ENCODE measurements at places on chromosomes 3 and 15.

GRCh38 chr3:128425142-128425845, 41.4 kb downstream of the DNAJB8 start:
- DNase-seq = no peak

DNA sequence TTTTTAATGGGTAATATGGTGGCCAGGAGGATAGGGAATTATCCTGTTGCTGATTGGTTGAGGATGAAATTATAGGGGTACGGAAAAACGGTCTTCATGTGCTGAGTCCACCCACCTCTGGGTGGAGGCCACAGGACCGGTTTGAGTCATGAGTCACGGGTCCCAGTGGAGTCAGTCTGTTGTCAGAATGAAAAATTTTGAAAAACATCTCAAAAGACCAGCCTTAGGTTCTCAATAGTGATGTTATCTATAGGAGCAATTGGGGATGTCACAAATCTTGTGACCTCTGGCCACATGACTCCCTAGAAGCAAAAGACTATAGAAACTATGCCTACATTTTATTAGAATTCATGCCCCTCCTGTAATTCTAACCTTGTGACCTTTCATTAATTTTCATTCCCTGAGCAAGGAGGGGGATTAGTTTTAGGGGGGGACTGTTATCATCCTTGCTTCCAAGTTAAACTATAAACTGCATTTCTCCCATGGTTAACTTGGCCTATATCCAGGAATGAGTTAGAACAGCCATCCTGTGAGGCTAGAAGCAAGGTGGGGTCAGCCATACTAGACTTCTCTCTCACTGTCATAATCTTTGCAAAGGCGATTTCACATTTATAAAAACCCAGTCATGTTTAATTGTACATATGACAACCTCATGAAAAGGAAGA, 101.2 kb downstream of the TCF12 start:
- DNase-seq = no peak

- peak; percentile 35 for DNase-seq
These were observed 6.2 kb upstream of the MAP1A start for GRCh38 chr15:43511012-43511885.

GRCh38 chr3:61893840-61894566, 332.6 kb downstream of the PTPRG start:
- no peak for DNase-seq

DNA sequence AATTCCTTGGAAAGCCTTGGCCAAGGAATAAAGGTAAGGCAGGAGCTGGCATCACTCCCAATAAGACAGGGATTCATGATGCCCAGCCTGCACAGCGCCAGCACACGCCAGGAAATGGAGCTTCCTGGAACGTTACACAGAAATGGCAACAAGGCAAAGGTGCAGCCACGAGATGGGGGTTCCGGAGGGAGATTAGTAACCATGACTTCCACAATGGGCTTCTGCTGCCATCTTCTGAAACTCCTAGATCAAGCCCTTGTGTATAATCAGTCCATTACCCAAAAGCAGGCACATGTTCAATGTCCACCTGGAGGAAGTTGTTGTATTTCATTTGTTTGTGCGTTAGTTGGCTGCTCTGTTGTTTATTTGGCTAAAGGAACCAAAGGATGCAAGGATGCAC, 131.2 kb upstream of the TRIM42 start:
- DNase-seq = no peak

GRCh38 chr3:195147649-195148080, 123.3 kb downstream of the XXYLT1 start:
- DNase-seq = no peak

- no peak for DNase-seq
These were observed 7.2 kb downstream of the GXYLT2 start for GRCh38 chr3:72894976-72895552.

DNA sequence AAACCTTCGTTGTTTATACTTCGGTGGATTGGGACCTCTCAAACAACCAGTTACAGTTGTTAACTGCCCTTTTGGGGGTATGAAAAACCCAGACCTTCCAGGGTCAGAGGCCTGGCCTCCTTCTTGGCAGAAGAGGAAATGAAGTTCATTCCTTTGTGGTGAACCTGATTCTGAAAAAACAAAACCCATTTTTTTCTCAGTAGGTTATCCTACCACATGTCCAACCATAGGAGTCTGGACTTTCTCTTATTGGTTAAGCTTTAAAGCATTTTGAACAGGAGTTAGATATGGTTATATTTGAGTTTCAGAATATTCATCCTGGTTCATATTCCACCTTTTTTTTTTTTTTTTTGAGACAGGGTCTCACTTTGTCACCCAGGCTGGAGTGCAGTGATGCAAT, 7.2 kb upstream of the LACTB start:
- no peak for DNase-seq

- no peak for DNase-seq
These were observed 66.7 kb upstream of the GOLGA8B start for GRCh38 chr15:34650177-34650576.

DNA sequence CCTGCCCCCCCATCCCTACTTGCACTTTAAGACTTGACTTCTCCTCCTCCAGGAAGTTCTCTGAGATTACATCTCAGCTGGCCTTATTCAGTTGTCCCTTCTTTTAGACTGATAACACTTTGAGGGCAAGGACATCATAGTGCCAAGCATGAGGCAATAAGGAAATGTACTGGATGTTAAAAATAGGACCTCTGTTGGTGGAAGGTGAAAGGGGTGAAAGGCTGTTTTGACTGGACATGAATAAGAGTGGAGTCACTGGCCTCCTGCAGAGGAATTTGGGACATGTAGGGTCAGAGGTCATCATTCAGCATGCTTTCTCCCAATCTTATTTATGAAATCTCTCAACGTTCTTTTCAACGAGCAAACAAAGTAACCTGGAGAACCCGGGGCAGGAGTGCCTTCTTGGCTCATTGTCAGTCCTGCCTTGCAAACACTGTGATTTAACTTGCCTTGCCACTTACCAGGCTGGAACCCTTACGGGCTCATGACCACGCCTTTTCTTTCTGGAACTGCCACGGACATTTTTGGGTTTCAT, 38.6 kb downstream of the TRIM71 start:
- no peak for DNase-seq

GRCh38 chr3:24166515-24166914, 221.4 kb downstream of the NR1D2 start:
- DNase-seq = no peak

- no peak for DNase-seq
These were observed 27.8 kb upstream of the AZI2 start for GRCh38 chr3:28376424-28376823.

DNA sequence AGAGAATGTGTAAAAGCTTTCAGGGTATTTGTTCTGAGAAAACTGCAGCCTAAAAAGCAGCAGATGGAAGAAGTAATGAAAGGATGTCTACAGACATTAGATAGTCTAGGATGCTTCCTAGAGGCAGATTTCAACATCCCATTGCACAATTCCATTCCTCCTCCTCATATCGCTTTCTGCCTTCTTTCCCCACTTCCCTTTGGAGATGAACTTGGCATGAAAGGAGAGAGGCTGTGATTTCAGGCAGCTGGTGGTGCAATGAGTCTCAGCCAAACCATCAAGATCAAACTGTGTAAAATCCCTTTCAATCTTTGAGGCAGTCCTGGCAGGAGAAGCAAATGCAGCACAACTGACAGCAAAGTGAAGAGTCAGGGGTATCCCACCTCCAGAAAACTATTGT, 438.7 kb upstream of the KCNMB2 start:
- no peak for DNase-seq

- DNase-seq = no peak
These were observed 72.6 kb downstream of the NPTN start for GRCh38 chr15:73560501-73561117.

DNA sequence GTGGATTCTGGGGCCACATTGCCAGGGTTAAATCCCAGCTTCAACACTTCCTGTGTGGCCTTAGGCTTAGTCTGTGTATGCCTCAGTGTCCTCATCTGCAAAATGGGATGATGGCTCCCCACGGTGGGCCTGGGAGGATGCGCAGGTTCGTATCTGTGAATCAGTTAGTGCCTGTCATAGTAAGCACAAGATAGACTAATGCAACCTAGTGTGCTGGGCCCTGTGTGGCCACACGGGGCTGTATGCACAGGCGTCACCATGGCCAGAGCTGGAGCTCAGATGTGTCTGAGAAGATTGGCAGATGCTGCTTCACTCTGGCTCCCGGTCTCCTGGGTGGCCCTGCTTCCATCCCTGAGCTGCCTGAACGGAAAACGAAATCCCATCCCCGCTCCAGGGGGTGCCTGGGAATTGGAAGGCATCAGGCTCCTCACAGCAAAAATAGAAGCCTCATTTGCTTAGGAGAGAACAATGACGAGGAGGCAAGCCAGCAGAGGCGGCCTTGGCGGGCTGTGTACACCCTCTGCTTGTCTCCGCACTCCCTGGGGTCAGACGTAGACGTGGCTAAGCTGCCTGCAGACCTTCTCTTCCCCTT, 103.6 kb downstream of the APBA2 start:
- no peak for DNase-seq

DNA sequence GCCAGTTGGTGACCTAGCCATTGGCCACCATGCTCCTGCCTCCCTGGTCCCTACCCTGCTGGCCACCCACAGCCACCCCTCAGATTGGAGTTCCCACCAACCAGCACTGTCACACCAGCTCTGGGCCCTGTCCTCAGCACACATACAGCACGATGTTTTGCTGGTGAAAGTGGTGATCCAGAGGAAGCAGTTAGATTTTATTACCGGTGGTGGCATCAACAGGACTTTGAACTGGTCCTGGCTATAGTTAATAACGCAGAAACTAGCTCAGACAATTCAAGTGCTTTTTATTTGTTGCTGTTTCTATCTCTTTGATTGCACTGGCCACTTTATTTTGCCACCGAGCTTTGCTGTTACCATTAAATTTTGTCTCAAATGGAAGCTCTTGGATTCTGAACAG, 16.4 kb upstream of the KLHL24 start:
- DNase-seq = no peak

DNA sequence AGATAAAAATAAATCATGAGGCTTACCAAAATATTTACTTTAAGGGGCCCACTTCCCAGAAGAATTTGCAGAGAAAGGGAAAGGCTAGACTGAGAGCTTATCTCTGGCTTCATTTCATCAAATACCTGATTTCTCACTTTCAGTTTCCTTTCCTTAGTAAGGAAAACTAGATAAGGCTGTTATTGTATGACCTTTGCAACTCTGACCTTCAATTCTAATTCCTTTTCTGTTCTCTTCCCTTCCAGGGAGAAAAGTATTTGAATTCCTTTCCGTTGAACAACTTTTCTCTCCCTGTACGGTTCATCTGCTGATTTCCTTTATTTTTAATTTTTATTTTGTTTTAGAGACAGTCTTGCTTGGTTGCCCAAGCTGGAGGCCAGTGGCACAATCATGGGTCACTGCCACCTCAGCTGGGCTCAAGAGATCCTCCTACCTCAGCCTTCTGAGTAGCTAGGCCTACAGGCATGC, 7.1 kb upstream of the PXK start:
- no peak for DNase-seq

DNA sequence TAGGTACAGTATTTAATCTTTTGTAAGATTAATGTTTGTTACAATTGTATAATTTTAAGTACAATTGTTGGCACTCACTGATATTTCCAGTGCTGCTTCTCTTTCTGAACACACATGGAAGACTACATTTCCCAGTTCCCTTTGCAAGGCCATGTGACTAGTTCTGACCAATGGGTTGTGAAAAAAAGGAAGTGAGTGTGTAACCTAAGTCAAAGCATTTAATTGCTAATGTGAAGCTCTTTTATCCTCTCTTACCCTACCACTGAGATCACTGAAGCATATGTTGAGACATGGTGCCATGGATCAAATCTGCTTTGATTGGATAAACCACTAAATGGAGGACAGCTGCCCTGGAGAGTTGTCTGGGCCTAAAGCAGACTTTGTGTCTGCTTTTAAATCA, 83.9 kb upstream of the PLXND1 start:
- no peak for DNase-seq

DNA sequence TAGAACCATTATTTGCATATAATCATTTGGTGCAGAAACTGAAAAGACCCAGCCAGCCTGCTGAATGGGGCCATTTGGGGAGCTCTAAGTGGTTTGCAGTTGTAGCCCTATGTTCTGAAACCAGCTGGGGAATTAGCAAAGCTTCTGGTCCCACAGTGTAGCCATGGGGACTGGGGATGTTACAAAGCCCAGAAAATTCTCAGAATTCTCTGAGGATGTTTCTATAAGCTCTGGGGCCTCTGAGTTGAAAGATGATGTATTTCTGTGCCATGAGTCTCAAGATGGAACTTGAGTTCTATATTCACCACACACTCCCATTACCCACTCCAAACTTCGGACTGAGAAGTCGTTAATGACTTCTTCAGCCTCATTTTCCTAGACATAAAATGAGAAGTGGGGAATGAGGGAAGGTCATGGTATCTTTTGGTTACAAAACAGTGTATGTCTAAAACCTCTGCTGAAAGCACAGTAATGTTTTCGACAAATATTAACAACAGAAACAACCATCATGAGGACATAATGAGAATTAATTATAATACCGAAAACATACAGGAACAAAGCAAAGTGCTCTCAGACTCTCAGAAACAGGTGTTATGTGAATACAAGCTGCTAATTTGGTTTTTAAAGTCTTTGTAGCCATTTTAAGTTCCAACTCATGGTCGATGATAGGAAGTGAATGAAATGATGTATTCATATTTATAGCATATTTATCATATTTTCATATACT, 89.4 kb downstream of the RFTN1 start:
- DNase-seq = no peak

DNA sequence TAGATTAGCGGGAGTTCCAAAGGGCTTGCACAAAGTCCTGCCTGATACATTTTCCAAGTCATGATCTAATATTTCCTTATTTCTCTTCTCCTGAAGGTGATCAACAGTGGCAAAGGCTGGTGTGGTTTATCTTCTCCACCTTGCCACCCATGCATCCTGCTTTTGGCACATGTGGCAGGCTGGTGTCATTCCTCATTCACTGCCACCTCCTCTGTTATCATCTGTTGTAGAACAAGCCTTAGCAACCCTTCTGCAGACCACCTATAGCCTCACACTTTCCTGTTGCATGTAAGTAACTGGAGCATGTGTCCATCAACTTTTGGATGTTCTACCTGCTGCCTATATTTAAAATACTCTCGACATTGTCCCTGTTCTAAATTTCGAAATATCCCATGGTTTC, 294.1 kb downstream of the ZBTB20 start:
- no peak for DNase-seq

DNA sequence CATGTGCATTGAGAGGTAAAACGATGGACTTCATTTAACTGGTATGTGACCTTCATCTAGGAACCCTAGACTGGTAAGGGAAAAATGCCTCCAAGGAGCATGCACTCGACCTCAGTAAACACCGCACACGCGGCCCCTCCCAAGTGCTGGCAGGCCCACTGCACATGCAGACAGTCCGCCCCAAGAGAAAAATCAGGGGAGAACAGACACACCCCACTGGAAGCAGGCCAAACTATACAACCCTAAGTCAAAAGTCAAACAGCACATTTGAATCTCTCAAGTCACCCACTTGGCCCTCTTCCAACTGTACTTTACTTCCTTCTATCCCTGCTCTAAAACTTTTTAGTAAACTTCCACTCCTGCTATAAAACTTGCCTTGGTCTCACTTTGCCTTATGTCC, 250.1 kb upstream of the HES1 start:
- DNase-seq = no peak
